ENCODE measurements at places on chromosomes 3 and 15.

DNA sequence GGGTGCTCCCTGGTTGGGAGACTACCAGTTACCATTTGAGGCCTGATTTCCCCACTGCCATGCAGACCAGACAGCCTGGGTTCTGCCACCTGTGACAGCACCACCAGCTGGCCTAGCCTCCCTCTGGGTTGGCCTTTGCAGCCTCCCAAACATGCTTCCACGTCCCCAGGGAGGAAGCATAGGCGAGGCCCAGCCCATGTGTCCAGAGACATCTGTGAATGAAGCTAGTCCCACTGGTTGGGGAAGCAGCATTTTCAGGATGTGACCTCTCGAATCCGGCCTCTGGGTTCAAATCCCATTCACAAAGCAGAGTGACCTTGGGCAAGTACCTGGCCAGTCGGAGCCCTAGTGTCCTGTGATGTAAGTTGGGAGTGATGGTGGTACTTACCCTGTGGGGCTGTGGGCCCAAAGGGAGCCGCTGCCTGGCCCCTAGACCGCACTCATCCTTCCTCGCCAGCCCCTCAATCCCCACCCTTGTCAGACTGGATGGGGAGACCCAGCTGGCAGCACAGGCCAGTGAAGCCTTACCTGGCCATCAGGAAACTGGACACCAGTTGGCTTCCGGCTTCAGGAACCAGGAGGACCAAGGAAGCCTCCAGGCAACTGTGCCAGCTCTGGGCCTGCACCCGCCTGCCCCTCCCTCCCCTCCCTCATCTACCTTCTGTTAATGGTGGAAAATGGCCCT lies 6.0 kb downstream of the KLF15 start:
- no peak for DNase-seq

GRCh38 chr15:66746231-66746605 lies 44.2 kb downstream of the SMAD6 start:
- DNase-seq = no peak

GRCh38 chr3:194255252-194256039 lies 95.7 kb downstream of the CPN2 start:
- DNase-seq = peak; percentile 66

- DNase-seq = no peak
Measured at GRCh38 chr15:71133747-71134472, 18.6 kb downstream of the THSD4 start.

GRCh38 chr3:148026009-148026588 lies 616.9 kb downstream of the ZIC1 start:
- no peak for DNase-seq

DNA sequence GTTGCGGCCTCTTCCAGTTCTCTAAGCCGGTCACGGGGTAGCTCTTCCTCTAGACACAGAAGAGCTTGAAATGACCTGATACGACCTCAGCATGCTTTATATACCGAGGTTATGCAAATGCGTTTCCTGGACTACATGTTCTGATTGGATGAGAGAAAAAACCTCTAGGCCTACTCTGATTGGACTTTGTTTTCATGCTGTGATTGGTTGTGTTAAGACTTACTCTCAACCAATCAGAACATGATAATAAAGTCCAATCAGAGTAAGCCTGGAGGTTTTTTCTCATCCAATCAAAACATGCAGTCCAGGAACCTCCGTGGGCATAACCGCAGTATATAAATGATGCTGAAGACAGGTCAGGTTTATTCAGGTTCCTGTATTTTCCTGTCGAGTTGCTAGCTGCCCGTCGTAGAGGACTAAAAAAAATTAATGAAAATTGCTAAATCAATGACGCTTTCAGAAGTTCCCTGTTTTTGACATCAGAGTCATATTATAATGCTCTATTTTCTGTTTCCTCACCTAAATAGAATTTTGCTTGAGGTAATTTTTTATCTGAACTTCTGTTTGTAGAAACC lies 177.4 kb downstream of the POTEB3 start:
- DNase-seq = peak; percentile 48

DNA sequence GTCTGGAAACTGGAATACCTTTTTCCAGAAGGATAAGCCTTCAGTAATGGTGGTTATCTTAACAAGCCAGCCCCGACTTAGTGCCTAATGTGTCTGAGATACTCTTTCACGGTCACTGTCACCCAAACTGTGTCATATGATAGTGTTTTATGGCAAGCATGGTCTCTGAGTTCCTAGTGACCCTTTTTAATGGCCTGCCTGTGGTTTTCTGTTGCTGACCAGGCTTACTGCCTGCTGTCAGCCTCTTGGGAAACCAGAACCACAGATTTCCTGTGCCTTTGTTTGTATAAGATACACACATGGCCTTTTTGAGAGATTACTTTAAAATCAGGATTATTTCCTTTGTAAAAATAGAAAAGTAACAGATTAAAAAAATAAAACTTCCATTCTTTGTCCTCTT lies 22.4 kb downstream of the HPS3 start:
- DNase-seq = peak; percentile 51

- peak; percentile 12 for DNase-seq
Measured at GRCh38 chr3:194671511-194671899, 486 bp downstream of the LSG1 start.

- no peak for DNase-seq
Measured at GRCh38 chr3:196012941-196013476, 68.9 kb downstream of the TFRC start.

- no peak for DNase-seq
Measured at GRCh38 chr3:175057401-175057800, 198.3 kb downstream of the NAALADL2 start.

- no peak for DNase-seq
Measured at GRCh38 chr3:150090877-150091276, 120.2 kb upstream of the PFN2 start.

- DNase-seq = peak; percentile 49
Measured at GRCh38 chr3:71582036-71582611, 1.4 kb downstream of the FOXP1 start.

GRCh38 chr15:31758126-31758525 lies 272.2 kb upstream of the CHRNA7 start:
- peak; percentile 8 for DNase-seq

- DNase-seq = no peak
Measured at GRCh38 chr15:59814409-59814808, 125.3 kb upstream of the BNIP2 start.

GRCh38 chr3:77588863-77589262 lies 549.0 kb downstream of the ROBO2 start:
- no peak for DNase-seq

- no peak for DNase-seq
Measured at GRCh38 chr3:109874896-109875708, 537.8 kb upstream of the DPPA4 start.

- DNase-seq = no peak
Measured at GRCh38 chr3:4065085-4065484, 238.1 kb upstream of the SETMAR start.

DNA sequence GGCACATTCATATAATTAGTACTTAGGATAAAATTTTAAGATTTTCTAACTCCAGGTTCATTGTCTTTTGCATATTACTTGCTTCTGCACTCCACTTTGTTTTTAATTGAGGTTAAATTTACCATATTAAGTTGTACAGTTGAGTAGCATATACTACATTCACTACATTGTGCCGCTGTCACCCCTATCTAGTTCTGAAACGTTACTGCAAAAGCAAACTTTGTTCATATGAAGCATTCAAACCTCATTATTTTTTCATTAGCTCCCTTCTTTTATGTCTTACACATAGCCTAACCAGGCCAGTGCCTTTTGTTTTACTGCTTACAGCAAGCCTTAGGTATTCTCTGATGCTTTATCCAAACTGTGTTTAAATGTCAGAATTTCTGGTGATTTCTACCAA lies 183.1 kb upstream of the CGNL1 start:
- no peak for DNase-seq

DNA sequence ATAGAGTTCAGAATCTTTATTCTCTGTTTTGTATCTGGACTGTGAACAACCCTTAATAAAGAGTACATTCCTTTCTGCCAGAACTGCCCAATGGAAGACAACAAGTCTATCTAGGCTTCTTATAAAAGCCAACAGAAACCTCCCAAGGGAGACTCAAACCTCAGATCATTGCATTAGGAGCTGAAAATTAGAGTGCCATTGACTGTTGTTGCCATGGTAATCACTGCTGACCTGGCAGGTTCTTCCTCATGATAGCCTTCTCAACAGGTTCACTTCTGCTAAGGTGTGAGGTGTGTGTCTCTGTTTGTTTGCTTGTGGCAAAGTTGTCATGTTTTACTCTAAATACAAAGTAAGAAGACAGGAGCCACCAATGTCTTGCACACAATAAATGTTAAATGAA lies 79.2 kb downstream of the TMEM108 start:
- no peak for DNase-seq

DNA sequence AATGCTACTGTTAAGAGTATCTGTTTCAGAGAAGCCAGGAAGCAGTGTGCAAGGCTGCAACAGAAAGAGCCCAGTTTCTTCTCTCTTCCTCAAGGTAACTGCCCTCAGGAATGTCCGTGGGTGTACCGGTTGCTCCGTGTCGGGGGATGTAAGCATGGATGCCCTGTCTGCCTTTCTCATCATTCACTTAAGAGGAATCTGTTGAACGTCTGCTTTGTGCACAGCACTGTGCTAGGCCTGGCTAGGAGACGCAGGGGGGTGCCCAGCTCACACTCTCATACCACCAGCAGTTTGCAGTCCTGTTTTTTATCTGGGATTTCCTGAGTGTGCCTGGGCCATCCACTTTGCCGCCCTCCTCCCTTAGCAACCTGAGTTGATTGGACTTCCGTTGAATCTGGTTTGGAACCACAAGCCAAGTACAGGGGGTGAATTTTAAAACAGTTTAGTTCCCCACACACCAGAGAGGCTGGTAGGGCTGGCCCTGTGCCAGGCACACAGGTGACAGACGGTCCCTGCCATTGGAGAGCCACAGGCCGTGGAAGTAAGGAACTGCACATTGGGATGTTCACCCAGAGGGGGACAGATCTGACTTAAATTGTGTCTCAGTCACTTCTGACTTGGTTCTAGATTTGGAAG lies 11.2 kb downstream of the BOC start:
- DNase-seq = no peak

GRCh38 chr3:65490114-65490513 lies 548.6 kb downstream of the MAGI1 start:
- DNase-seq = no peak

- DNase-seq = no peak
Measured at GRCh38 chr15:56916825-56917477, 1.5 kb upstream of the TCF12 start.

DNA sequence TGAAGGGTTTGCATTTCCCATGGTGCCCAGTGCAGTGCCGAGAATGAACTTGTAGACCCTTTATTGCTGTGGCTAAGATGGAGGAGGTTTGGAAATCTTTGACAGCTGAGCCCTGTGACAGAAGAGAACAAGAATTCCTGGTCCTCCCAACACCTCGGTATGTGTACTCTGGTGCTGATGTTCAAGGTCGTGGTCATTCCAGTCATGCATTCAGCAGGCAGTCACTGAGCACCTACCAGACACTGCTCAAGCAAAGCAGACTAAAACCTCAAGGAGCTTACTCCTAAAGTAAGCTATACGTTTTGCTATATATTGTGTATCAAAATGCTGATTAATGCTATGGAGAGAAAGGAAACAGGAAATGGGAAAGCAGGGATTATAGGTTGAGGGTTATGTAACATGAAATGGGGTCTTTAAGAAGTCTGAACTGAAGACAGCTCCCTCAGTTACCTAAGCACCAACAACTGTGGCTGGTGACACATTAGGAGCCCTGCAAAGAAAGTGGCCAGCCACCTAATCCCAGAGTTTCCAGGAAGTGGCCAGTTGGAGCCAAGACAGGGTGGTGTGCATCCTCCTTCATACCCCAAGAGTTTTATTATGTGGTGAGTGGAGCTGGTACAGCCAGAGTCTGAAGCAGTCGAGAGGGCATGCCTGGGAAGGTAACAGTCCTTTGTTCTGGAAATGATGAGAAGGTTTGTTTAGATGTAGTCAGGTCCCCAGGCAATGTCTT lies 65.0 kb downstream of the CCNL1 start:
- no peak for DNase-seq

- no peak for DNase-seq
Measured at GRCh38 chr15:73590263-73590662, 42.9 kb downstream of the NPTN start.

- DNase-seq = no peak
Measured at GRCh38 chr15:40392986-40393948, 10.7 kb downstream of the KNSTRN start.

DNA sequence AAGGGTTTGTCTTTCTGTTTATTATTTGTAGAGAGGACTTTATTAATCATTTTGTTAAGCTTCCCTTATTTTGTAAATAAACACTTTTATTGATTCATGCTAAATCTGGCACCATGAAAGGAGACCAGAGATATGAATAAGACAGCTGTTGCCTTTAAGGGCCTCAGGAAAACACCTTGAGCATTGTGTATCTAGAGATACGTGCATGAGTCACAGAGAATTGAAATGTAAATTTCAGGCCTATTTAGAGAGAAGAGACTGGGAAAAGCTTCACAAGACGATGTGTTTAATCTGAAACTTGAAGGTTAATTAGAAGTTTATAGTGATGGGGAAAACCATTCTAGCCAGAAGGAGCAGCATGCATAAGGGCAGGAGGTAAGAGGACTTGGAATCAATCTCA lies 28.6 kb upstream of the UTS2B start:
- DNase-seq = no peak

- DNase-seq = peak; percentile 25
Measured at GRCh38 chr3:27659279-27660021, 62.7 kb downstream of the EOMES start.

DNA sequence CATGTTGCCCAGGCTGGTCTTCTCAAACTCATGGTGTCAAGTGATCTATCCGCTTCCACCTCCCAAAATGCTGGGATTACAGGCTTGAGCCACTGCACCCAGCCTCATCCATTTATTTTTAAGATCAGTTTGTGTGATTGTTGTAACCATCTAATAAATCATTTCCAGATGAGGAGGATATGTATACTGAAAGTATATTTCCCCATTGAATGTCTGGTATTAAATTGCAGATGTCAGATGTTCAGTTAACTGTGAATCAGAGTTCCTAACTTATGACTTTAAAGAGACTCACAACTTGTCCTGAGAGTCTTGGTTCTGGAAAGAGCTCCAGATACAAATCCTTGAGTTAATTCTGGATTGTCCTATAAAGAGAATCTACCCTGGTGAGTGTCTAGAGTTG lies 62.4 kb downstream of the TRIM71 start:
- no peak for DNase-seq

DNA sequence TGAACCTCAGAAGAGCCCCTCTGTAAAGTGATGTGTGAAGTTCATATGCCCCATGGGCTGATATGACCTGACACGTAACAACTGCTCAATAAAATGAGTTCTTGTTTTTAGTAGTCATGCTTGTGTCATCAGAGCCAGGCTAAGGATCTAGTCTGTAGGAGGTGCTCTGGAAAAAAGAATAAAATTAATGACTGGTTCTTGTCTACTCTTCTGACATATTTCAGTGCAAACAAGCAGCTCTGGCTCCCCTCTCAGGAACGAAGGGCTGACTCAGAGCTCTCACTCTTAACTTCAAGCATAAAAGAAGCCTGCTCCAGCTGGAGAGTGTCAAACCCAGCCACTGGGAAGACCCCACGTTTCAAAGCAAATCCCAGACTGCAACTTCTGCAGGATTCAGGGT lies 77.0 kb downstream of the LRIG1 start:
- no peak for DNase-seq

- DNase-seq = no peak
Measured at GRCh38 chr3:106114220-106114619, 245.4 kb upstream of the CBLB start.

- peak; percentile 79 for DNase-seq
Measured at GRCh38 chr3:131386429-131387165, 5.0 kb downstream of the NUDT16 start.
